ENCODE measurements at places on chromosomes 7 and 10. TPM values are rescaled to one million over a fixed set of nuclear protein-coding genes. Genes with fewer than 3 reads are reported as not detected.
A peak's percentile ranks its signal among the peaks of the same experiment; 100 is the strongest.

GRCh38 chr10:117311261-117311660, 64.0 kb downstream of the PDZD8 start:
- no peak for DNase-seq

GRCh38 chr7:15011289-15011688, 108.7 kb upstream of the DGKB start:
- no peak for DNase-seq

GRCh38 chr7:55110993-55111361, 92.2 kb downstream of the EGFR start:
- no peak for DNase-seq

GRCh38 chr7:12434012-12434642, 30.5 kb upstream of the VWDE start:
- DNase-seq = peak; percentile 21

GRCh38 chr7:50406935-50407334, 43.2 kb downstream of the FIGNL1 start:
- no peak for DNase-seq

DNA sequence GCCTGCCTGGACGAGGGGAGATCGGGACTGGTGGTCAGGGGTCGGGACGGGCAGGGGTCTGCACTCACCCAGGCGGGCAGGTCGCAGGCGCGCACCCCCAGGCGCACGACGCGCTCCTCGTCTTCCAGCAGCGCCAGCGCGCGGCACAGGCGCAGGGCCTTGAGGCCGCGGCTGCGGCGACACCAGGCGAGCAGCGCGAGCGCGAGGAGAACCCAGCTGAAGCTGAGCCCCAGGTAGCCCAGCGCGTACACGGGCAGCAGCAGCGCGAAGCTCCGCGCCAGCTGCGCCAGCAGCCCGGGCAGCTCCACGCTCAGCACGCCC, 328 bp downstream of the ESYT2 start:
- DNase-seq = peak; percentile 82

The CHCHD1 gene
- total RNA-seq = 65.8 TPM

The CCDC172 gene
- not detected for total RNA-seq

The ATXN7L1 gene
- total RNA-seq = 3.8 TPM

The HOXA9 gene
- 96.1 TPM for total RNA-seq

The C7orf33 gene
- not detected for total RNA-seq

The ARF5 gene
- 349 TPM for total RNA-seq

The HTRA1 gene
- not detected for total RNA-seq

The SLC18A3 gene
- total RNA-seq = not detected

The FAM131B gene
- total RNA-seq = 17.6 TPM
